ENCODE measurements at places on chromosomes 6 and 20.

DNA sequence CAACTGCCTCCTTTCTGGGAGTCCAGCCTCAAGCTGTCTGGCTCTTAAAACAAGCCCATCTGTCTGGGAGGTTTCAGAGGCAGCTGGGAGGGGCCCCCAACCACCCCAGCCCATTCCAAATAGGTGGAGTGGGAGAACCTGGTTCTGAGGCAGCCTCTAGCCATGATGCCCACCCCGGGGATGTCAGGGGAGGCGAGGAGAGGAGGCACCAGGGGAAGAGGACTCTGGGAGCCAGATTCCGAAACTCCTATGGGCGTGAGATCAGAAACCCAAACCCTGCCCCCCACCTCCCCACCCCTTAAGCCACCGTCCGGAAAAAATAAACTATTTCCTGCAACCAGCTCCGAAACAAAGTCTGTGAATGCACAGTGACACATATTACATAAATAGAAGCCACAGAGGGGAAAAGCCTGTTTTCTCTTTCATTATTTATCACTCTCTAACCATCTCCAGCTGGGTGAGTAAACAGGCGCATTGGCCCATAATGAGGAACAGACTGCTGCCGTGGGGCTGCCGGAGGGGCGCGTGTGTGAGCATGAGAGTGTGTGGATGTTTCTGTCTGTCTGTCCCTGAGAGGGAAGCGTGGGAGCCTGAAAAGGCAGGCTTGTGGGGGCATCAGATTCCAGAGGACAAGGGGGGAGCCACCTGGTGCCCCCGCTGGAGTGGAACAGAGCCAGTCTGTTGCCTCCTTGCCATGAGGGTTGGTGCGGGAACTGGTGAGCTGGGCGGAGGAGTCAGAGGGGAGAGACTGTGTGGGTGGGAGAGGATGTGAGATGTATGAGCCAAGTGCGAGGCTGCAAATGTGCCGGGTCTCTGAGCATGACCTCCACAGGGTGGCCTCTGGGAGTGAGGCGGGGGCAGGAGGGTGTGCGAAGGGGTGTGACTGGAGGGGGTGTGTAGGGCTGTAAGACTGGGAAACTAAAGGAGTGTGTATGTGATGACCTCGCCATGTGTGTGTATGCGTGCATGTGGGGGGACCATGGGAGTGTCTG lies 14.3 kb upstream of the FOXP4 start:
- DNase-seq = peak; percentile 85

DNA sequence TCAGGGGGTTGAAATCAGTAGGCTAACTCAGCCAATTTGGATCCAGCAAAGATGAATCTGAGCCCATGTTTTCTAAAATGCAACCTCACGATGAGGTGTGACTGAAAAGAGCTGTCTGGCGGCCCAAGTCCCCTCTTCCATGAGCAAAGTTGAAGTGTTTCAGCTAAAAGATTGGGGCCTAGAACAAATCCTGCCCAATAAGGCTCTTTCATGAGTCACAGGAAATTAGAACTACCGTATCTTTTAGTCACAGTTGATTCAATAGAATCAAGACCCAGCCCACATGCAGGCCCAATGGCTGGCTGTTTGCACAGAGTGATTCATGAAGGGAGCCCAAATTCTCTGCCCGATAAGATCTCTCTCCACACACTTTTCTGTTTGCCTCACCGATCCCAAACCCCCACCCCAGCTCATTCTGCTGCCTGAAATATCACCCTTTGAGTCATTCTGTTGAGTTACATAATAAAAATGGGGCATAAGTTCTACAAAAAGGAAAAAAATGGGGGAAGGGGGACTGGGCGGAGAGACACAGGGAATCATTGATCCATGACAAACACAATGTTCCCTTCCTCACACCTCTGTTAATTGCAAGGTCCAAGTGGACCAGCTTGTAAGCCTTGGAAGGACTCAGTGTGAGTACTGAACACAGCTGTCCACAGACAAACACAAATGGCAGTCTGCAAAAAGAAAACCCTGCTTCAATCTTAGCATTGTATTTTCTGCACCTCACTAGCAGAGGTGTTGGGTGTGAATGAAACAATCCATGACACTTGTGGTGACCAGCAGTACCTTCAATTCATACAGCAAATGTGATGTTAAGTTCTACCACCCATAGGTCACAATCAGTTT lies 13.8 kb downstream of the FOXQ1 start:
- DNase-seq = no peak

DNA sequence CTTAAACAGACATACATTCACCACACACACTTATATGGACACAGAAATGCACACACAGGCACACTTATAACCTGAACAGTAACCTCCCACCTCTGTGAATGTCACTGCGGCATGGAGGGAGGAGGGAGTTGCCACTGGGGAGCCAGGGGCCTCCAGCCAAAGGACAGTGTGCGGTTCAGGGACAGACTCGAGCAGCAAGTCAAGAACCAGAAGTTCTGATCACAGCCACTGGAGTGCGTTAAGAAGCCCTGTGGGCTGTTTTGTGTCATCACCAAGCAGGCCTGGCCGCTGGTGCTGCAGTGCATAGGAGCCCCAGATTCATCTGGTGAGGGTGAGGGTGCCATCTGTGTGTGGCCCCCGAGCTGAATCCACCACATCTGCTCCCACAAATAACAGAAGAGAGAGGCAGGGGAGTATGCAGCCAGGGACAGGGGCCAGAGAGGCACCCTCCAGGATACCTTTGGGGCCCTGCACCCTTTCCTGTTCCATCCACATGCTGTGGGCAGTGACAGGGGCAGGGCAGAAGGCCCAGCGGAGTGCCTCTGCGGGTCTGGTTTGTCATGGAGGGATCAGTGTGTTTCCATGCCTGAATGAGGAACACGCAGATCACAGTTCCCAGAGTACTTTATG lies 20.3 kb downstream of the SYNDIG1 start:
- no peak for DNase-seq

GRCh38 chr6:53273370-53273769 lies 75.4 kb downstream of the ELOVL5 start:
- DNase-seq = no peak

DNA sequence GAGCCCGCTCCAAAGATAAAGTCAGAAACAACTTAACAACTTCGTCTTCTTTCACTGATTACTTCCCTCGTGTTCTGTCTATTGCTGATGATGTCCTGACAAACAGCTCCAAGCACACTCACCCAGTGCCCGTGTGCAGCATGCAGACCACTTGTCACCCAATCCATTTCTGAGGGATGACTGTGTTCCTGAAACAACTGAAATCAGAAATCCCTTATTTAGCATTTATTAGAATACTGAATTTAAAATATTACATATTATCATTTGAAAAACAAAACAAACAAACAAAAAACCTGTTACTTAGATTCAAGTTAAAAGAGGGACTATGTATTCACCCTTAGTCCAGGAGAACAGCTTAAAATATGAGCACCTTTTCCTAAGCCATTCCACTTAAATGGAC lies 223.7 kb upstream of the QKI start:
- DNase-seq = no peak

DNA sequence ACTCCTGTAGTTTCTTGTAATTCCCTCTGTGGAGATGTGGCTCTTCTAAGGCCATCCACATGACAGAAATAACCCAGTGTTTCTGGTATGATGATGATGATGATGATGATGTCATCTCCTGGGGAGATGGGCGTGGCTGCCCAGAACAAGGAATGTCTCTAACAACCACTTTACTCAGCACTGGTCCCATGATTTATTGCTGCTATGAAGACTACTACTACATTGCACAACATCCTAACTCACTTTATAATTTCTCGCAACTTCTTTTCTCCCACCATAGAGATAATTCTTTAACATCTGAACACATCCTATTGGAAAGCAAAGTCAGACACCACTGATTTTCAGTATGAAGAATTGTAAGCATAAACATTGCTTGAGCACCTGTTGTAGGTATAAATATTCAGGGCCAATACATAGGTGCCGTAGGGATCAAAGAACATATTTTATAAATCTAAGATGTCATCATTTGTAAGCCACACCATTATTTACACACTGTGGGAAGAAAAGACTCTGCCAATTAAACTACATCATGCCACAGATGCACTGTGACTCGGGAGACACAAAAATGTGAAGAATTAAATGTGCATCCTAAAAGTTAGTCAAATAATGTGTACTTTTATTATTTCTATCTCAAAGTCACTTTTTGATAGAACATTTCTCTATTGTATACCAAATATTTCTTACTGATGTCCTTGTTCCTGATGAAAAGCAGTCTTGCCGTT lies 6.4 kb downstream of the TPMT start:
- DNase-seq = no peak

- DNase-seq = no peak
Observed at GRCh38 chr6:34057790-34058189, 88.1 kb downstream of the GRM4 start.

DNA sequence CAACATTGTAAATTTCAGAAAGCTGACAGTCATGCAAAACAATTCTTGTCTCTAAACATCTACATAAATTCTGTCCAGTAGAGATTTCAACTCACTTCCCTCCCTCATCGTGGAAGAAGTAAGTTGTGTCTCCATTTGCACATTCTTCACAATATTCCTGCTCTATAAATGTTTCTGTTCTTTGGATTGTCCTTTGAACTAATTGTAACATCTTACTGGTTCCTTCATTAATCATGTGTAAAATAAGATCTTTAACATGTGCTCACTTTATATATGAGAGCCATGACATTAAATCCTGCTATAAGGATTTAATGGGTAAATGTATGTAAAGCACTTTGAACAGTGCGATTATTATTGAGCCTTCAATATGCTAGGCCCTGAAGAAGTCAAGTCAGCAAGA lies 7.0 kb upstream of the LTV1 start:
- DNase-seq = no peak
